Activated CD4-positive, alpha-beta T cell treated with anti-CD3 and anti-CD28 coated beads for 48 hours (primary cell): ENCODE measurements at places on chromosomes 5 and 9.

DNA sequence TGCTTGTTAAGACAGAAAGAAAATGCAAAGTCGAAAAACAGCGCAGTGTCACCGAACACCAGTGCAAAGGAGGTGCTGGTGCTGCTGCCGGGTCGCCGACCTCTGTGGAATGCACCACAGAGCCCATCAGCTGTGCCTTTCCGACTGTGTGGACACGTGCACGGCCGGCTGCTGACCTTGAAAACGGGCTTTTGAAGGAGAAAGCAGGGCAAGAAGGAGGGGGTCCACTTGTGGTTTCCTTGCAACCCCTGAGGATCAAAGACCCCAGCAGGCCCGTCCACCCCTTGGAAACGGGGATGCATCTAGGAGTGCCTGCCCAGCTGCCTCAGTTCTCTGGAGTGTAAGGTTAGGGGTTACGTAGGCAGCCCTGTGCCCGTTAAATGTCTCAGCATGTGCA is 6.2 kb upstream of the OLFM1 start:
- DNase-seq, result no peak

DNA sequence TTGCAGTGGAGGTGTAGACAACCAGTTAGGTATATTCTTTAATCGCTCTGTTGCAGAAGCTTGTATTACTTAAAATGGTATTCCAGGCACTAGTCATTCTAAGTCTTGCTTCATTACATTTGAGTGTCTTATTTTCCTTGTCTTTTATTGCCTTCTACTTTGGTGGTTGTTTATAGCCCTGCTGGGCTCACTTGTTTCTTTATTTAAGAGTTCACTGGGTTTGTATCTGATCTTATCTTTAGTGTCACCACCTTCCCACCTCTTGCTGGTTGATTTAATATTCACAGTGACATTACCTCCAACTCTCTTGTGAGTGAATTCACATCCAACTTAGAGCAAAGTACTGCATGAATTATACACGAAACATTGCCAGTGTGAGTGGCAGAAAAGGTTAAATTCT is 83.6 kb upstream of the BNC2 start:
- DNase-seq, result no peak

- no peak for DNase-seq
Measured at GRCh38 chr5:59666440-59667068, 227.0 kb downstream of the PDE4D start.

DNA sequence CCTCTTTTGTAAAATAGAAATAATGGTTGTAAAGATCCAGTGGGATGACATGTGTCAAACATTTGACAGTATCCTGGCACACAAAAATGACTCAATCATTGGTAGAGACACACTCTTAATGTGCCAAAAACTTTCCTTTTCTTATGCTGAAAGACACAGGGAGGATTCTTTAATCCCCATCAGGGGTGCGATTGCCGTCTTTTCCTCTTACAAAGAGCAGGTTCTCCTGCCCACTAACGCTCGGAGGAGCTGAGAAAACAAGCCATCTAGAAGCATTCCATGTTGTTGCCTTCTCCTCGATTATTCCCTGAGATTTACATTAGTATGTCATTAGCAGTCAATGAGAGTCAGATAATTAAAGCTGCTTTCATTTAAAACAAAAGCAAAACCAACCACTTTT is 342.6 kb upstream of the CCNH start:
- no peak for DNase-seq

DNA sequence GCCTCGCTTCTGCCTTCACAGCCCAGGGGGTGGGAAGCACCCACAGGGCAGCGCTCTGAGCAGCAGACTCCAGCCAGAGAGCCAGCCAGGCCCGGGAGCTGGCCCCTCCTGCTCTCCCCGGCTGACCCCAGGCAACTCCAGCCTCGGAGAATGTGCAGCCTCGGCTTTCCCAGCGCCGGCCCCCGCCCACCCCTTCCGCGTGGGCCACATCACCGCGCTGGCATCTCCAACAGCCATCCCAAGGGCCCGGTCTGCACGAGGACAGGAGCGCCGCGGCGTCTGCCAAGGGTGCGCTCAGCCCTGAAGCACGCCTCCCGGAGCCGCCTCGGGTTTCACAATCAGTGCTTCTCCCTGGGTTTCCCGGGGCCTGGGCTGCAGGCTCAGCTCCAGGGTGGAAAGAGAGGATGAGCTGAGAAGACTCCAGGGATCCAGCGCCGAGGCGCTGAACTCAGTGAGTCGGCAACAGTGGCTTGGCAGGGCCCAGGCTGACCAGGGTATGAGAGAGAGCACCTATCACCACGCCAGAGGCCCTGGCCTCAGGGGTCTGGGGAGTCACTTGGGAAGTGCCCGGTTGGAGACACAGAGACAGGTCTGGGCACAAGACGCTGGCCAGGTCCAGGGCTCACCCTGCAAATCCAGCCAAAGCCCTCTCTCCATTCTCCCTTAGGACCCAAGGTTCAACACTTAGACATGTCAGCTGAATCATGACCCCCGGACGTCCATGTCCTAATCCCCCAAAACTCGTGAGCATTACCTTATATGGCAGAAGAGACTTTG is 79.6 kb downstream of the ADAMTS2 start:
- DNase-seq, result no peak

GRCh38 chr5:127796211-127796610 is 93.0 kb downstream of the CCDC192 start:
- DNase-seq, result no peak

GRCh38 chr5:5182508-5183188 is 42.5 kb downstream of the ADAMTS16 start:
- DNase-seq, result no peak

GRCh38 chr9:105079457-105079856 is 151.5 kb upstream of the ABCA1 start:
- no peak for DNase-seq

DNA sequence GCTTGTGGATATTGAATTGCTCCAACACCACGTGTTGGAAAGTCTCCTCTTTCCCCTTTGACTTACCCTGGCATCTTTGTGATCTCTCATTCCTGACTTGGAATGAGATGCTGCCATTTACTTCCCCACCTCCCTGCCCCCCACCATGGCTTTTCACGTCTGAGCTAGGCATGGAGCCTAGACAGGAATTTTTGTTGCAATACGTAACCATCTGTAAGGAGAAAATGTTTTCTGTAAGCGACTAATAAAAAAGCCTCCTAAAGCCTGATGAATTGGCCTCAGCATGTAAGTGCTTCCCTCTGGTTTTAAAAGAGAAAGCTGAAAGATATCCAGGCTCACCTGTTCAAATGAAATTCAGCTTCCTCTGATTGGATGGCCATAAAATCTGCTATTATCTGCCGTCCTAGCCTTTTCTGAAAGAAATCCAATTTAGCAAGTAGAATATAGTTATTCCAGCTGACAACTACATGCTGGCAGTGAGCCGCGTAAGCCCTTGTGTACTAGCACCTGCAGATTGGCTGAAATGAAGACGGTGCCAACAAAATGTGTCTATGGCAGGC is 200.1 kb downstream of the NSG2 start:
- DNase-seq, result no peak

- no peak for DNase-seq
Measured at GRCh38 chr5:61245936-61246335, 83.7 kb upstream of the SMIM15 start.

DNA sequence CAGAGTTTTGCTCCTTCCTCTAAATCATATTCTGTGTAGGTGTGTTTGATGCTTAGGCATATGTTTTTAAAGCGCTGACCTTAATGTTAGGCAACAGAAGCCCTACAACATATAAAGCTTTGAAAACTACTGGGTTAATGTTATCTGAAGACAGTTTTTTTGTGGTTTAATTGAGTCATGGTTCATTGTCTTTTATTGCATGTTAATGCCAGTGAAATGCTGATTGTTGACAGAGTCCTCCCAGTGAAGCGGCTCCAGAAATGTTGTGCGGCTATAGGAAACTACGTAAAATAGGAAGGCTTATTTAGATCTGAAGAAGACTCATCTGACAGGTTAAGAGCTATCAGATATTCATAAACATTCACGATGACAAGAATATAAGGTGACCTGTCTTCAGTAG is 424.6 kb downstream of the CCDC171 start:
- DNase-seq, result no peak

DNA sequence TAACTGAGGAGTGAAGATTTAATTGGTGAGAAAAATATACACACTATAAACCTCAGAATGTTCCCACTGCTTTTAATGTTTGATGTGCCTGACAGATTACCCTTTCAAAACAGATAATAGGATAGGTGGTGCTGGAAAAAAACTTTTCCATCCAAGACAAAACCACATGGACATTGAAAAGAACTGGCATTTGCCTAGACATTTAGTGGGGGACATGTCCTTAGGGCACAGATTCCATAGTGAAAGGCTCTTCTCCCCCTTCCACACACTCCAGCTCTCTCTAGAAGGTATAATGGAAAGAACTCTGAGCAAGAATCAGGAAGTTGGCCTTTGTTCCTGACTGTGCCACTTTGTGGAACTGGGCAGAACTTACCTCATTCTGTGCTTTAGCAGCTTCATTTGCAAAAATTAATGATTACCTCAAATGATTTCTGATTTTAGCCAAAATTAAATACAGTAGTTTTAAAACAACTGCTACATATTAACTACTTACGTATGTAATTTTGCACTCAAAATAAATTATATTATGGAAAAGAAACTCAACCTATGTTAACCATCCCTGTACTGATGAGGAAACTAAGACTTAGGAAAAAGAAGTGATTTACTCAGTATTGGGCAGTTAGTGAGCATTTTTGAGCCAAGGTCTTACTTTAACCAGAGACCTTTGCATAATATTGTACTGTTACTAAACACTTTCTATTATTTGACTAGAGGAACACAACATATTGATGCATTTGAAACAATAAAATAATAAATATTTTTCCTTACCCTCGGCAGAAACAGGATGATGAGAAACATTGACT is 43.3 kb downstream of the TMC1 start:
- DNase-seq, result no peak

- DNase-seq, result no peak
Measured at GRCh38 chr5:164560216-164560615, 1054.8 kb downstream of the MAT2B start.

DNA sequence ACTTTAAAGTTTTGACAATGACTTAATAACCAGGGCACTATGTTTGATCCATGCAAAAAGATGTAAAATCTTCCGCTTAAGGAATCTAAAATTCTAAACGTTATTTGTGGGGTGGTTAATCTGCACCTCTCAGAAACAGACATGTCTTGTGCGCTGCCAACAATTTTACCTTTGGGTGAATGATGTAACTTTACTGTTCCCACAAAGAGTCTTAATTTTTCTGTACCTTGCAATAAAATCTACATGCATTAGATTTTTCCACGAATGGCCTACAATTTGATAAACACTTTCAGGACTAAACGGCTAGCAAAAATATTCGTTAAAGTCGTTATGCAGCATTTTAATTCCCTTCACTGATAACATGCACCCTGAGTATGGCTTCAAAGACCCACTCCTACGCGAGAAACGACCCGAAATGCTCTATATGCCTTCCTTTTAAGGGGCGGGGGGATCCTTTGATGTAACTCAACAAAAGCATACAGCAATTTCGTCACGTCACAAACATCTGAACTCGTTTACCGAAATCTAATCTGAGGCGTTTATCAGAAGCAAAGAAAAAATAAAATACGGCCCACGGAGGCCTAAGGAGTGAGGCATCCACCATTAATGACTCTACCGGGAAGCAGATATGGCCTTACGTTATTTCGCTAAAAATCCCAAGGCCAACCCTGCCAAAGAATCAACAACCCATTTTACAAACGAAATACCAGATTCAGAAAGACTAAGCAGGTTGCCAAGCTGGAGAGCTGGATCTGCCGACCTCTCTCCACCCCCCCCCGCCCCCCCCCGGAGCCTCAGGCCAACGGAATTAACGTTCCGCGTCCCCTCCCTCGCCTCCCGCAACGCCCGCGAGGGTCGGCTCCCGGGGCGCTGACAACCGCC is 621 bp downstream of the AK6 start:
- DNase-seq, result peak; percentile 37

DNA sequence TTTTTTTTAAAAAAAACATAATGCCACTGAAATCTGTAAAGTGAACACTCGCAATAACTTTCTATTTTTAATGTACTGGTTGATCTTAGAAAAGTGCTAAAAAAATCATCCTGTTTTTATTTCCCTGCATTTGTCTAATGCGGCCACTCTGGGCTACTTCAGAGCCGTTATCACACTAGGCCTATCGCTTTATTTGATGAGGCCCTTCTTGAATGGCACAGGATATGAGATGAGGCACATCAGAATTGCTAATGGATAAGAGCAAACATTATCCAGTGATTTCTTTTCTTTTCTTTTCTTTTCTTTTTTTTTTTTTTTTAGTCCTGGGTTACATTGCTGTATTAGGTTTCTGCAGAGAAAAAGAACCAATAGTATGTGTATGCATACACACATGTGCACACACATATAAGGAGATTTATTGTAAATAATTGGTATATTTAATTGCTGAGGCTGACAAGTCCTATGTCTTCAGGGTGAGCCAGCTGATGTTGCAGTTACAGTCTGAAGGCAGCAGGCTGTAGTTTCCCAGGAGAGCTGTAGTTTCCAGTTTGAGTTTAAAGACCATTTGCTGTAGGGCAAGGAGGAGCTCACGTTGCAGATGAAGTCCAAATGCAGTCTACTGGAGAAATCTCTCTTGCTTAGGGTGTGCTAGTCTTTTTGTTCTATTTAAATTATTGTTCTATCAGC is 391.7 kb downstream of the MED10 start:
- DNase-seq, result no peak

- DNase-seq, result no peak
Measured at GRCh38 chr5:138141734-138142133, 2.5 kb upstream of the NME5 start.

DNA sequence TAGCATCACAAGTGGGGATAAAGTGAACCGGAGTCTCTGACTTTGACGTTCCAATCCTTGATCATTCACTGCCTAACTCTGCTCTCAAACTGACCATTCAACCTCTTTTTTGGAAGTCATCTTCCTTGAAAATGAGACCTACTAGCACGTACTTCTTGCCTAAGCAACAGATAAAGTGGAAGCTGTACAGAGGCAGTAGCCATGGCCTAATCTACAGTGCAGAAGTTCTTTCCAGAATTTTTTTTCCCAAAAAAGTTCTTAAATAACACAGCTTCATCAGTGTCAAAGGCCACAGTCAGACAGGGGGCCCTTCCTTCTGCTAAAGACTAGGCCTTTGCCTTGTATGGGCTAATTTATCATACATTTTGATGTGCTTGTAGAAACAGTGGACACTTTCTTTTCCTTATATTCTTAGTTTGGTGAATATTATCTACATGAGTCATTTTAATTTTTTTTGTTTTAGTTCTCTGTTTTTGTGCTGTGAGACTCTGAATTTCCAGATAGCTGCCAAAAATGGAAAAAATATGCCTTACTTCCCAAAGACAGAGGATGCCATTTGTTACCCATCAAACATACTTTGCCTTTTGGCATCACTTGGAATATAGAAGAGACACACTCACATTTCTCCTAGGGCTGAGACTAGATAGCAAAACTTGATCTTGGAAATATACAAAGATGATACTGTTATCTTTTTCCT is 96.3 kb upstream of the VCAN start:
- no peak for DNase-seq

DNA sequence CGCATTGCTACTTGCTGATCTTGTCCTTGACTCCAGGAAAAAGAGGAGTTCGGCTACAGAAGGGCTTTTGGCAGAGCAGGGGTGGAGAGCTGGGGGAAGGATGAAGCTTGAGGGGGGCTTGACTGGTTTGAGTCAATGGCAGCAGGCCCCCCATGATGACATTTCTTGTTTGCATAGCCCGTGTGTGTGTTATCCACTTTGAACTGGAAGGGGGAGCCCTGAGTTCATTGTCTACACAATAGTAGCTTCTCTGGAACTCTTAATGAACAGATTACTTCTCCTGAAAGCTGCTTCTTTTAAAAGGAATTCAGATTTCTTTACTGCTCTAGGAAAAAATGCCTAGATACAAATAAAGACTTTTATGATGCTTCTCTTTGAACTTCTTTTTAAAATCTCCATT is 2.3 kb downstream of the IFNB1 start:
- DNase-seq, result no peak

GRCh38 chr5:165127941-165128340 is 1622.5 kb downstream of the MAT2B start:
- DNase-seq, result no peak
